ENCODE measurements at places on chromosomes 11 and 22.

GRCh38 chr11:111301004-111301841, 2.9 kb downstream of the POU2AF3 start:
- DNase-seq = no peak

- no peak for DNase-seq
Measured at GRCh38 chr22:46934746-46935491, 172.5 kb downstream of the TBC1D22A start.

DNA sequence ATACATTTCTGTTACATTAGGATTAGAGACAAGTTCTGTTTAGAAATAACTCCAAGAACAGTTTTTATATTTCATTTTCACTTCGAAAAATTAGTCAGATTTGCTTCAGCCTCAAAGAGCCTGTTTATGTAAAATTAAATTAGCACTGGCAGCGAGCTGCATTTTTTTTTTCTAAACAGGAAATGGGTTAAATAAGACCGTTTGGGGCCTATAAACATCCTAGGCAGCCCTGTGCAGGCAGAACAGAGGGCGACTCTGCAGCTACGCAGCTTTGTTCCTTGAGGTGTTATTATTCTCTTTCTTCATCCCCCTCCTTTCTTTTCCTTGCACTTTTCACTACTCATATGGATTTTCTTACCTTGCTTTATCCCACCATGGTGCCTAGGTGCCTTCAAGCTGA, 48.7 kb downstream of the CWC15 start:
- DNase-seq = no peak

- no peak for DNase-seq
Measured at GRCh38 chr11:67279589-67280340, 9.3 kb upstream of the ANKRD13D start.

GRCh38 chr11:118881228-118881627, 2.5 kb upstream of the CXCR5 start:
- DNase-seq = no peak

DNA sequence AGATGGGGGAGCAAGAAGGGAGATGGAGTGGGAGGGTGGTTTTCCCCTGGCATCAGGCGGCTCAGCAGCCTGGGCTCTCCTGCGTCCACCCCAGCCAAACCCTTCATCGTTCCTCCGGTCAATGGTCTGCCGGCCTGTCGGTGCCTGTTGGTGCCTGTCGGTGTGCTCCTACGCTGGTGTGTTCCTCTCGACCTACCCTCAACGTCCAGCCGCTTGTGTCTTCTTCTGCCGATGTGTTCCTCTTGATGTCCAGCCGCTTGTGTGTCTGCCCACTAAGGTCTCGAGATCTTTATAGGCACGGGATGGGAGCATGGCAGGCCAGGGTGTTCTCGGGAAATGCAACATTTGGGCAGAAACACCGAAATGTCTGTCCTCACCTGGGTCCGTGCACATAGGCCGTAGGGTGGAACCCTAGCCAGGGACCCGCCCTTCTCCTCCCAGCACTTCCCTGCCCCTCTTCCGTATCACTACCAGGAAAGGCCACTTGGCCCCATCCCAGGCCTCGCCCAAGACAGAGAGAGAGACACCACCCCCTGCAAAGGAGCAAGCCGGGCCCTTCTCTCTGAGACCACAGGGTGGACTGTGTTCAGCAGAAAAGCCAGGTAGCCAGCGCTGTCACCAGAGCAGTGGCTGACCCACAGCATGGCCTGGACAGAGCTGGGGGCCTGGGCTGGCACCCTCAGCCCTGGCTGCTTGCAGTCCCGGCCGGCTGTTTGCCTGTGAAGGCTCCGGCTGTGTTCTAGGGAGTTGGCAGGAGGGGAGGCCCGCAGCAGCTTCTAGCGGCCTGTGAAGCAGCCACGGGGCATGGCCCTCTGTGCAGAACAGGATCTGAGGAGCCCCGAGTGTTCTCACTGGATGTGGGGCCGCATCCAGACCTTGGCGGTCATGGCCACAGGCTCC, 61.6 kb upstream of the KCNQ1OT1 start:
- no peak for DNase-seq

DNA sequence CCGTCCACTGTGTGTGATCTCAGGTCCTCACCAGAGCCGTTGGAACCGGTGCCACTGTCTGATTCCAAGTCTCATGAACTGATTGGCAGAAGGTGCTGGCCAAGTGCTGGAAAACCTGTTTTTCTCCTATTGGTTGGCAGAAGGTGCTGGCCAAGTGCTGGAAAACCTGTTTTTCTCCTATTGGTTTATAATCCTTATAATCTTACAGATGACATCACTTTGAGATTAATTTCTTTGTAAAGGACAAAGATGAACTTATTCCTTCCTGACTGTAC, 1106.3 kb downstream of the BRD1 start:
- DNase-seq = no peak

DNA sequence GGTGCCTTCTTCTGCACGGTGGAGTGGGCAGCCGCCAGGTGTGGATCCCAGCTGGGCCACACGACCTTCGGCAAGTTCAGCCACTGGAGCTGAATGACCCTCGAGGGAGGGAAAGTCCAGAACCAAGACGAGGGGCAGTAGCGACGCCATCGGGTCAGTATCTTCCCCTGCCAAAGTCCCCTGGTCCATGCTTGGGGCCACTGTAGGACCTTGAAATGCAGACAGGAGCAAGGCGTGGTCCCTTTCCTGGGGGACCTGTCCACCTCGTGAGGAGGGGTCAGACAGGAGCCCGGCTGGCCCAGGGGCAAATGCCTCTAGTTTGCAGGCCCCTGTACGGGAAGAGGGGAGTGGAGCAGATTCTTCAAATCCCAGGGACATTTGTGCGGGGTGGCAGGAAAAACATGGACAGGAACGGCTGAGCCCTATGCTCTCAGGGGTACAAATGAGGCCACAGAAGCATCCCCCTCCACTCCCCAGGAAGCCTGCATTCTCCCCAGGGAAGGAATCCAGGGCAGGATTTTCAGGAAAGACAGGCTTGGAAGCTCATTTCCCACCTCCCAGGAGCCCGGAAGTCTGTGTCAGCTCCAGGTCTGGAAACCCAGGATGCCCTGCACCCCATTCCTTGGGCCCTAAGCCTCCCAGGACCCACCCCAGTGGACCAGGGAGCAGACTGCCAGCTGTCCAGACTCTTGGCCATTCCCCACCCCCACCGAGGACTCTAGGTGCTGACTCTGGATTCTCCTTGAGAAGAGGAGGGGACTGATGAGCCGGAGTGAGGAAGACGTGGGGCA, 6.6 kb downstream of the SHANK2 start:
- no peak for DNase-seq

DNA sequence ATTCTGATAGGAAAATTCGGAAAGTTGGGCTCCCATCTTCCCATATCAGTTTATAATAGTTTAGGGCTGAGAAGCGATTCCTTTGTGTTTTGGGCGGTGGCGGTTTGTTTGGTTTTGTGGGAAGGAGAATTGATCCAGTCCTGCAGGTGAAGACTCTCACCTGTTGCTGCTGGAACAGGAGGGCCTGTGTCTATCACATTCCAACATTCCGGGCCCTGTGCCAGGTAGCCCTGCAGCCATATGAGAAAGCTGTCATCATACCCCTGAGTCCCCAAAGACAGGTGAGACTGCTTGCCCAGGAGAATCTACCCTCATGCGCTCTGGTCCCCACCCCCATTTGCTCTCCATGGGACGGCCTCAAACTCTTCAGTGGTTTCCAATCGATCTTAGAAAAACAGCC, 62.1 kb downstream of the TRAF6 start:
- no peak for DNase-seq

GRCh38 chr11:95157824-95158223, 68.2 kb downstream of the ENDOD1 start:
- DNase-seq = no peak

GRCh38 chr11:269146-269890, 8.9 kb upstream of the NLRP6 start:
- no peak for DNase-seq

- DNase-seq = no peak
Measured at GRCh38 chr11:19777377-19778102, 64.9 kb downstream of the NAV2 start.

- DNase-seq = no peak
Measured at GRCh38 chr22:27620367-27621154, 181.0 kb downstream of the MN1 start.

- no peak for DNase-seq
Measured at GRCh38 chr11:5815534-5815933, 6.8 kb downstream of the OR52N2 start.

DNA sequence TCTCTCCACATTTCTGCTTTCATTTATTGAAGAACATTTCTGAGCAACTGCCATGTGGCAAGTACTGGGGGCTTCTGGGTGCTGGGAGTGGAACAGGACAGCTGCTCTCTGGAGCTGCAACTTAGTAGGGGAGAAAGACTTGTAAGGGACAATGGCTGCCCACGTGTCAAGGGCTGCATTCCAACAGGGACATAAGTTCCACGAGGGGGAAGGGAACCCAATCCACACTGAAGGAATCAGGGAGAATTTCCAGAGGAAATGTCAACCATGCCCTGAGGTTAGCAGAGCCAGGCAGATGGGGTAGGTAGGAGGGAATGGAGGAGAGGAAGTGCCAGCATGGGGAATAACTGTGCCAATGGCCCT, 1.7 kb downstream of the MAPK8IP2 start:
- no peak for DNase-seq

- DNase-seq = no peak
Measured at GRCh38 chr11:64850979-64851567, 6.6 kb upstream of the CDC42BPG start.

DNA sequence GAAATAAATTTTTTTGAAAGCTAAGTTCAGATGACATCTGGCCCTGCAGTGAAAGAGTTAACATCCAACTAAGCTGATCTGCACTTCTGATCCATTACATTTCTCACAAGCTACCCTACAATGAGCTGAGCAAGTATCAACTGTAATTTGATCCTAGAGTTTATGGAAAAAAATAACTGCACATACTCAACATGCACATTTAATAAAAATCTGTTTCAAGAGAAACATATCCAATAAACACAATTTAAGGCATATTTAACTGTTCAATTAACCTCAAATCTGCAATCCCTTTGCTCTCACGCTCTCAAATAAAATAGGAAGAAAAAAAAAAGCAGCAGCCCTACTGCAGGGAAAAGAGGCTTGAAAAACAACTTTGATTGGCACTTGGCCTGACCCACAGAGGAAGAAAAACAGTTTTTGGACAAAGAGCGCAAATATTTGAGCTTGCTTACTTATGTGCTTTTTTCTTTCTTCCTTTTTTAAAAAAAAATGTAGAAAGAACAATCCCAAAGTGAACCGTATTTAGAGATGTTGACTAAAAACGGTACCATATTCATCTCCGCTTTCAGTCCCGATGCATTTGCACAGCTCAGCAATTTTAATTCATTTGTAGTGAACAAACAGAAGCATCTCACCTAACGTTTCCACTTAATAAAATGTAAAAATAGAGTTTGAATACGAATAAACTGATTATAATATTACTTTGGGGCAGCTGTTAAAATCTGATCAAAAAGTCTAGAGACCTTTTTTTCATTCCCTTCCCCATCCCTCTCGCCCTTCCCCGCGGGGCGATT, 1.6 kb downstream of the SESN3 start:
- DNase-seq = no peak

DNA sequence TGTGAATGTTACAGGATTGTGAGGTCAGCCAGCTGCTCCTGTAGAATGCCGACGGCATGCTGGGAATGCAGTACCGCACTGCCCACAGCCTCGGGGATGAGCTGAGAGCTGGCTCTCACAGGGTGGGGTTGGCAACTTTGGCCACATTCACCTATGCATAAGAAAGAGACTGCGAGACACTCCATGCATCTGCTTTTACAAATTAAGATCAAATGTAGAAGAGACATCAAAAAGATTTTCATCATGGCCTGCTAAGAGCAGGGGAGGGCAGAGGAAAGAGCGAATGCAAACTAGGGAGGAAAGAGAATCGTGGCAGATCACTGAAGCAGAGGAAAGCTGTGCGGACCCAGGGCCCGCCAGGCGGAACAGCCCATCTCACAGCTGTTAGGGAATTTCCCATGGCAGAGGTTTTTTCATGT, 49.8 kb upstream of the SPATA19 start:
- DNase-seq = no peak

DNA sequence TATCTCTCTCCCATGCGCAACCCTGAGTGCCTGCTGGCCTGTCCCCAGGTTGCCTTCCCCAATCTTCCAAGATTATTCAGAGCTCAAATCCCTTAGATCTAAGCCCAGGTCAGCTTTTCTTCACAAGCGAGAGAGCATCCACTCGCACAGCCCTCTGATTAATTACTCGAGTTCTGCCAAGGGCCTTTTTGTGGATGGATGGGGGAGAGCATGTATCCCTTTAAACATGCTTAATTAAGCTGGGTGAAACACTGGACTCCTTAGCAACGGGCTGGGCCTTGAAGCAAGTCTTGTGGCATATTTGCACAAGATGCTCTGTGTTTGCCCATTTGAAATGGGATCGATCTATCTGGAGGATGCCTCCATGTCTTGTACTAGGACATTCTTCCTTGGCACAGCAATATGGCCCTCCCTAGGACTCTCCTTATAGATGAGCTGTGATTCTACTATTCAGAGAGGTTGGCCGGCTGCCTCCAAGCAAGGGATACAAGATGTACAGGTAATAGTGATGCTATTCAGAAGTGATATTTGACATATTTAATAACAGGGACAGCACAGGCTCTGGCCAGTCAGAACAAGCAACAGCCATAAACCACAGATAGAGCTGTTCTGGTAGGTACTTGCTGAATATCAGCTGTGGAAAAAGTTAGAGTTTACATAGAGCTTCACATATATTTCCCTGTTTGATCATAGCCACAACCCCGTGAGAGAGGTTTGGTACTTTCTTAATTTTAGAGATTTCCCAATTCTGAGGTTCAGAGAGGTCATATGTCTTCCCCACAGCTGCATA, 125.6 kb downstream of the CSNK2A3 start:
- no peak for DNase-seq

DNA sequence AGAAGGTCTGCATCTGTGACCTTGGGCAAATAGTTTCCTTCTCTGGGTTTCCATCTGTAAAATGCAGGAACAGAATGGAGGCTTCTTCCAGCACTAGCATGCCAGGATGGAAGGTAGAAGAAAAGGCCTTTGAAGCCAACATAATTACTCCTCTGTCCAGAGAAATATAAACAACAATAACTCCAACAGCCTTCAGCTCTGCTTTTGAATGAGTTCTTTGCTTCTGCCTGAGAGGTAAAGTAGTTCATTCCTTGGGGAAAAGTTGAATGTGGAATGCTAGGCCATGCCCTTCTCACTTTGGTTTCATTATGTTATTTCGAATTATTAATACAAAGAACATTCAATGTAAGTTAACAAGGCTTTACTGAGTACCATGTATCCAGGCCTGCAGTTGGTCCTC, 61.2 kb upstream of the BLID start:
- no peak for DNase-seq

Measured in neuronal stem cell (in vitro differentiated cells).